Stimulated activated CD8-positive, alpha-beta memory T cell treated with anti-CD3 and anti-CD28 coated beads, Interleukin-4, amount 100 ng/mL, for 4 hours (primary cell): ENCODE measurements at places on chromosomes 1 and 21.
A peak's percentile ranks its signal among the peaks of the same experiment; 100 is the strongest.

DNA sequence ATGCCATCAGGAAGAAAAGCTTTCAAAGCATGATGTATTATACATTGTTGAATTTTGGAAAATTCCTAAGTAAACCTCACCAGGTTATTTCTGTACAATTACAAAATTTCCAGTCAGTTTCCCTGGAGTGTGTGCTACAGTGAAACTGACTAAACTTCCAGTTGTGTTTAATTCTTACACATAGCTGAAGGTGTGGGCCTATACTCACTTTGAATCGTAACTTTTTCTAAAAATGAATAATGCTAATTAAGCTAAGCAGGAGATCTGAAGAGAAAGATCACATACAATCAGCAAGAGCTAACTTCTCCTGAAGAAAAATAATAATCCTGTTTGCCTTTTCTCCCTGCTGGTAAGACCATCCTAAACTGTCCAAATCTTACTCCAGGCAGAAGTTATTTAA, 537.2 kb upstream of the PBX1 start:
- no peak for DNase-seq

- peak; percentile 34 for DNase-seq
Observed at GRCh38 chr1:181044449-181044966, 10.7 kb downstream of the MR1 start.

GRCh38 chr1:97042551-97042950, 321.0 kb downstream of the PTBP2 start:
- no peak for DNase-seq

- DNase-seq = no peak
Observed at GRCh38 chr1:158203693-158204457, 23.2 kb downstream of the CD1D start.

GRCh38 chr21:33402001-33402979, 923 bp upstream of the IFNGR2 start:
- DNase-seq = no peak
